Ovary (tissue), 10 donors: ENCODE measurements at places on chromosomes 3 and 15. TPM values are rescaled to one million over a fixed set of nuclear protein-coding genes. Genes with fewer than 3 reads are reported as not detected.

MUC13 gene
- not detected for total RNA-seq

SPATA12 gene
- total RNA-seq: 0.10 TPM

ASB14 gene
- not detected for total RNA-seq

C3orf20 gene
- 0.10 TPM for total RNA-seq

GRCh38 chr3:131847966-131848510 is 186.8 kb downstream of the CPNE4 start:
- no peak overlapping the region for H3K27ac ChIP-seq
- no peaks in the 10 kb centered on the region for H3K36me3 ChIP-seq
- no peak for DNase-seq
- no peak overlapping the region for H3K4me3 ChIP-seq

- no peaks in the 10 kb centered on the region for H3K36me3 ChIP-seq
- H3K4me1 ChIP-seq: no peaks in the 10 kb centered on the region
- no peak for DNase-seq
- no peak overlapping the region for H3K27ac ChIP-seq
- H3K27me3 ChIP-seq: no peaks in the 10 kb centered on the region
These were observed 558.3 kb downstream of the NR2F2 start for GRCh38 chr15:96888764-96889163.

GRCh38 chr15:74174219-74174957 is 878 bp downstream of the ISLR start:
- peak; percentile 66 for DNase-seq
- H3K4me3 ChIP-seq: peak overlapping the region; percentile 46
- no peaks in the 10 kb centered on the region for H3K36me3 ChIP-seq
- H3K27ac ChIP-seq: peak overlapping the region; percentile 89
- peaks cover 55% of the 10 kb centered on the region for H3K4me1 ChIP-seq
- H3K27me3 ChIP-seq: no peaks in the 10 kb centered on the region

- no peak overlapping the region for H3K4me3 ChIP-seq
- DNase-seq: no peak
- no peaks in the 10 kb centered on the region for H3K27me3 ChIP-seq
- H3K36me3 ChIP-seq: no peaks in the 10 kb centered on the region
These were observed 40.9 kb downstream of the MUC20 start for GRCh38 chr3:195761567-195762248.

DNA sequence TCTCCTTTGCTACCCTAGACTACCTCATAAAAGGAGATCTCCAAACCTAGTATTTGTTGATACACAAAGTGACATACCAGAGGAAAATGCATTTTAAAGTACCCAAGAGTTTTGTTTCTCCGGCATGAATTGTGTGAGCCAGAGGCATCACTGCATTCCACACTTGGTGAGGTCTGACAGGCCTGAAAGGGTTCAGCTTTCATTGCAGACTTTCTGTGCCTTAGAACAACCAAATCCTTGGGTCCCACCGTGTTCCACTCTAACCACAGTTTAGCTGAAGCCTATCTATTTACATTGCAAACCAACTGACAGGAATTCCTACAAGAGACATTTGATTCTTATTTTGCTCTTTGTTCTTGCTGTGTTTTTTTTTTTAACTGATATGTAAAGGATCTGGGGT is 21.0 kb upstream of the EID1 start:
- H3K4me3 ChIP-seq: no peak overlapping the region
- H3K36me3 ChIP-seq: no peaks in the 10 kb centered on the region
- H3K27me3 ChIP-seq: no peaks in the 10 kb centered on the region
- H3K4me1 ChIP-seq: peaks cover 5% of the 10 kb centered on the region
- no peak for DNase-seq
